Stimulated activated CD8-positive, alpha-beta memory T cell treated with anti-CD3 and anti-CD28 coated beads, Interleukin-12 subunit alpha, Interleukin-12 subunit beta, amount 100 ng/mL, for 1 hour (primary cell): ENCODE measurements at places on chromosomes 13 and 19.

GRCh38 chr19:4906963-4907362 lies 2.3 kb upstream of the UHRF1 start:
- no peak for DNase-seq

DNA sequence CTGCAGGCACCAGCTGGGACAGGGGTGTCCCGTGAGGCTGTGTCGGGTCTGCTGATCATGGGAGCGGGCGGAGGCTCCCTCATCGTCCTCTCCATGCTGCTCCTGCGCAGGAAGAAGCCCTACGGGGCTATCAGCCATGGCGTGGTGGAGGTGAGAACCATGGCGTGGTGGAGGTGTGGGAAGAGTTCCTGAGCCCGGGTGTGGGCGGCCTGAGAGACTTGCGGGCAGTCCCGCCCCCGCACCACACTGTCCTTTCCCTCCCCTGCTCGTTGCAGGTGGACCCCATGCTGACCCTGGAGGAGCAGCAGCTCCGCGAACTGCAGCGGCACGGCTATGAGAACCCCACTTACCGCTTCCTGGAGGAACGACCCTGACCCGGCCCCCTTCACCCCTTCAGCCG lies 10.7 kb downstream of the APLP1 start:
- no peak for DNase-seq

GRCh38 chr19:18338541-18338940 lies 1.9 kb upstream of the PGPEP1 start:
- no peak for DNase-seq

DNA sequence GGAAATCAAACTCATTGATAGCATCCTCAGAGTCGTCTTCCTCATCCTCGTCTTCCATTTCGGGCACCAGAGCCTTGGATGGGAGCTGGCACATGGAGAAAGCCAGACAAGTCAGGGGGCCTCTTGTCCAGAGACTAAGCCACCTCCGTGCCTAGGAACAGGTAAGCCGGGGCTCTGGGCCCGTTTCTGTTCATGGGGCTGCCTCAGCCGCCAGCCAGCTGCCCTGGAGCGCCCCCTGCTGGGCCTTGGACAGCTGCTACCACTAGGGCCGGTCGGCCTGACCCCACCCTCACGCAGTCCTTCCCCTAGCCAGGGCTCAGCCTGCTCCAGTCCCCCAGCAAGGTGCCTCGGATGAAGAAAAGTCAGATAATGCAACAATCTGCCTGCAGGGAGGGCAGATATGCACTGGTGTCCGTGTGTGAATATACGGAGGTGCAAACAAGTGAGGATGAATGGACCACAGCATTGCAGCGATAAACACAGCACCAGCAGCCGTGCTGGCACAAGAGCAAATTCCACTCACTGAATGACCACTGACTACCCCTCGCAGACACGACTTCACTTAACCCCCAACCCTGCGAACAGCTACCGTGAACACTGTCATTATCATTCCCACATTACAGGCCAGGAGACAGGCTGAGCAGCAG lies 11.9 kb upstream of the PRKD2 start:
- DNase-seq = peak; percentile 69

DNA sequence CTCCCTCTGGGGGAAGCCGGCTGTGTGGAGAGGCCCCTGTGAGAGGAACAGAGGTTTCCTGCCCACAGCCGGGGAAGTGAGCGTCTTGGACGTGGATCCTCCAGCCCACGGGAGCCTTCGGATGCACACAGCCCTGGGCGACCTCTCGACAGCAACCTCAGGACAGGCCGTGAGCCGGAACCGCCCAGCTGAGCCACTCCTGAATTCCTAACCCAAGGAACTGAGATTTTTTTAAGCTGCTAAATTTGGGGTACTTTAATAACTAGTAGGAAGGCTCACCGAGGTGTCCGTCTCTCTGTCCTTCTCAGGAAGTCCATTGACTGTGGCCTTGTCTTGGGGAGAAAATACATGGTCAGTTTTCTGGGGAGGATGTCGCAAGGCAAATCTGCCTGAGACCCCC lies 9.1 kb downstream of the LAIR1 start:
- DNase-seq = no peak

- no peak for DNase-seq
These were observed 81.6 kb upstream of the CSNK1A1L start for GRCh38 chr13:37187105-37187504.

DNA sequence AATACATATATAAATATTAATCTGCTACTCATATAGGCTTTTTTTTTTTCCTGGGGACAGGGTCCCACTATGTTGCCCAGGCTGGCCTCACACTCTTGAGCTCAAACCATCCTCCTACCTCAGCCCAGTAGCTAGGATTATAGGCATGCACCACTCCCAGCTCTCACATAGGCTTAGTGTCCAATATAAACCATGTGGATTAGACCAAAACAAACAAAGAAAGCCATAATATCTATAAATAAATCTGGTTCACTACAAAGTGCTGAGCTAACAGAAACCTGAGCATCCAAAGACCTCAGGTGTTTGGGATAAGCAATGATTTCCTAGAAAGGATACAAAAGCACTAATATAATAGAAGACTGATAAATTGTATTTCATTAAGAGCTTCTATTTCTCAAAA lies 26.0 kb downstream of the TBC1D4 start:
- no peak for DNase-seq

- no peak for DNase-seq
These were observed 16.6 kb downstream of the ACTN4 start for GRCh38 chr19:38663957-38664502.

DNA sequence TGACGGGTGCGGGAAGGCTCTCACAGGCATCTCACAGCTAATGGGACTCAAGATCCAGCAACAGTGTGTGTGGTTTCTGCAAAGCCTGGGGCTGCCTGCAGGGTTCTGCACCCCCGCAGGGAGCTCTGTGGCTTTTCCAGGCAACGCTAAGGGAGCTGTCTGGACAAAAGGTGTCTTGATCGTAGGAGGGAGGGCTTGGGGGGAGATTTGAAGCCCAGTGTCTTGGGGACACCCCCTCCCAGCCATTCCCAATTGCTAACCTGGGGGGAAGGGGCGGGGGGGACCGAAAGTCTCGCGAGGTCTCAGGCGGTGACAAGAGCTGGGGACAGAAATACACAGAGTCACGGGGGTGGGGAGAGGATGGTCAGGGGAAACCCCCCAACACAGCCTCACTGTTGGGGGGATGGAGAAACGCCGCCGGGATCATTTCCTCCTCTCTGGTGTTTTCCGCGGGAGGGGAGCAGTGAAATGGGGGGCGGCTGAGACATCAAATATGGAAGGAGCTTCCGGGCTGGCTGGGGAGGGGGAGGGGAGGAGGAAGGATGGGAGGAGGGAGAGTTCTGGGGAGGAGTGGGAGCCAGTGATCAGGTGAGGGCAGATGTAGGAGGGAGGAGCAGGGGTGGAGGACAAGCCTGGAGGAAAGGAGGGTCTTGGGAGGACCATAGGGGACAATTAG lies 13.3 kb downstream of the KCNC3 start:
- DNase-seq = no peak

- no peak for DNase-seq
These were observed 3.4 kb downstream of the ITGBL1 start for GRCh38 chr13:101455863-101456262.

DNA sequence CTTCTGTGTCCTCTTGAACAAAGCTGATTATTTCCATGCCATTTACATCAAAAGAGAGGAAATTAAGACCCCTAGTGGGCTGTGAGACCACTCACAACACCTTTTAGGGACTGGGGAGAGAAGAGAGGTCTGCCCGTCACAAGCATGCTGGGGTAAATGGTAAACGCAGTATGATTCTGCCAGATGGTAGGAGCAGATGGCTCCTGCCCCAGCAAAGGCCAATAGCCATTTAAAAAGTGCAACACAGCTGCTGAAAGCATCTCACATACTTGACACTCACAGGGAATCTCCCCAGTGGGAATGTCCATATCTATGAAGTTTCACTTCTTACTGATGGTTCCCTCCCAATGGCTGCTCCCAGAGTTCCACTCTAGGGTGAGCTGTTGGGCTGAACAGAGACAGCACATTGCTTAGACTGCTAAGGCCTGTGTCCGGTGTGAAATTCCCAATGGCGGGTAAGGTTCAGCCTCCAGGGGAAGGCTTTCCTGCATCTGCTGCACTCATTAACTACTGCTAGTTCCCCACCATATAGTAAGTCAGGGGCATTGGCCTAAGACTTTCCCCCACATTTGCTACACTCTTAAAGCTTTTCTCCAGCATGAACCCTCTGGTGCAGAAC lies 7.4 kb downstream of the ZNF671 start:
- DNase-seq = no peak

DNA sequence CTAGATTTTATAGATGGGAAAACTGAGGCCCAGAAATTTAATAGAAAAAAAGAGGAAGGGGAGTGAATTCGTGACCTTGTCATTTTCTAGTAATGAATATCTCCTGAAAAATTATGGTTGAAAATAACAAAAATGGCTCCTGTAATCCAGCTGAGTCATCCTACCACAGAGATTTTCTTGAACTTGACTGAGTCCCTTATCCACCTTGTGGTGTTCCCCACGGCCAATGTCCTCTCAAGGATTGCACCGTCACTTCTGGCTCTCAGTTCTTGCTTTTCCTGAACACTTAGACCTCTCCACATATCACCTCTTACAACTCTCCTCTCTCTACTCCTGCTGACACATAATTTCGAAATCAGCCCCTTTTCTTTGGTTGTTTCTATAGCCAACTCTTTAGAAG lies 1.2 kb upstream of the KATNAL1 start:
- DNase-seq = no peak

GRCh38 chr19:52665027-52665426 lies 26.9 kb upstream of the ZNF83 start:
- no peak for DNase-seq

- DNase-seq = no peak
These were observed 6.4 kb downstream of the KLF16 start for GRCh38 chr19:1856698-1857603.

- no peak for DNase-seq
These were observed 80.3 kb downstream of the SERP2 start for GRCh38 chr13:44453881-44454280.

DNA sequence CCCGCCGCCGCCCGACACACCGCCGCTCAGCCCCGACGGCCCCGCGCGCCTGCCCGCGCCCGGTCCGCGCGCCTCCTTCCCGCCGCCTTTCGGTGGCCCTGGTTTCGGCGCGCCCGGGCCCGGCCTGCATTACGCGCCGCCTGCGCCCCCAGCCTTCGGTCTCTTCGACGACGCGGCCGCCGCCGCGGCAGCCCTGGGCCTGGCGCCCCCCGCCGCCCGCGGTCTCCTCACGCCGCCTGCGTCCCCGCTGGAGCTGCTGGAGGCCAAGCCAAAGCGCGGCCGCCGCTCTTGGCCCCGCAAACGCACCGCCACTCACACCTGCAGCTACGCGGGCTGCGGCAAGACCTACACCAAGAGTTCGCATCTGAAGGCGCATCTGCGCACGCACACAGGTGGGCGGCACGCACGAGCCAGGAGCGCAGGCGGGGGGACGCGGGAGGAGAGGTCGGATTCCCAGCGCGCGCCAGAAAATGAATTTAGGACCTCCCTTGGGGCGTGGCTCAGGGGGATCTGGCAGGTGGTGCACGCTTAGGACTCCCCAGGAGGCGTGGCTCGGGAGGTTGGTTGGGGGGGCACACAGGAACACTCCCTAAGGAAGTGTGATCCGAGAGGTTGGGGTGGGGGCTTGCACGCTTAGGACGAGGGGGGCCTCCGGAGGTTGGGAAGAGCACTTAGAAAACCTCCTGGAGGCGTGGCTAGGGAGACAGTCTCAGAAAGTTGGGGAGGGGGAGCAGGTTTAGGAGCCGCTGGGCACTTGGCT lies 1.2 kb downstream of the KLF2 start:
- DNase-seq = no peak

DNA sequence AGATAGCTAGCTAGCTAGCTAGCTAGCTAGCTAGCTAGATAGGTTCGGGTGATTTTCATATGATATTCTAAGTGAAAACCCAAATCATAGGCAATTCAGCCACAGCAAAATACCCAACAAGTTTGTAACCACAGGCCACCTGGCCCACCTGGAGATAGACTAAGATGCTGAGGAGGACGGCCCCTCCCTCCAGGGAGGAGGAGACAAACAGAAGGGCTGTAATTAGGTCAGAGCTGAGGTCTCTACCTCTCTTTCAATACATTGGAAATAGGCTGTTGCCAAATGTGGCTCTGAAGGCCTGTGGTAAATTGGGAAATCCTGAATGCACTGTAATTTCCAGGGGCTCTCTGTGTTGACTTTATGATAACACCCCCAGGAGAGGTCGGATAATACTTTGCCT lies 382.2 kb downstream of the FGF9 start:
- no peak for DNase-seq

GRCh38 chr19:1312767-1313694 lies 27.4 kb downstream of the EFNA2 start:
- no peak for DNase-seq

DNA sequence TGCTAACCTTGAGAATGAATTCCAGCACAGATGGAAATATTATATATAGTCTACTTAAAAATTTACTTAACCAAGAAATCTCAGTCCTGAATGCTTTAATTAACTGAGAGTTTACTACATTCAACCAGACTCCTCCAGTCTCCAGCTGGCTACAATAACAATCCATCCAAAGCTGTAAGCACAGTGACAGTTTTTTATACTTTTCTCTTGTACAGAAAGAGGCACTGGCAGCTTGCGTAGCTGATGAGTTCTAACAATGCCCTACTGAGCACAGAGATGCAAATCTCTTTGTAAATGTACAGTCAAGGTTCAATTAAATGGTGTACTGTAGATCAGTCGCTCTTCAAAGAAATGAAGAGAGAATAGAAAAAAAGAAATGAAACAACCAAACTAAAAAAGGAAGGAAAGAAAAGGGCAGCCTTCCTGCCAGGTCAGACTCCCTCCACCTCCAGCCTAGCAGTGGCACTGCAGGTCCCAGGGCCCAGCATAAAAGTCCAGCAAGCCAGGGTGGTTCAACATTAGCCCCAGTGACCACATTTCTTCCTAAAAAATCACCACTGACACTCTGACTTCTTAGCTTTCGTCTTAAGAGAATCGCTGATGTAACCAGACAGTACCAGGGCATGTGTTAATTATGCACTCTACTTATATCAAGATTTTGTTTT lies 88.4 kb downstream of the SACS start:
- no peak for DNase-seq

GRCh38 chr13:98173431-98174152 lies 3.5 kb downstream of the RNF113B start:
- DNase-seq = no peak

DNA sequence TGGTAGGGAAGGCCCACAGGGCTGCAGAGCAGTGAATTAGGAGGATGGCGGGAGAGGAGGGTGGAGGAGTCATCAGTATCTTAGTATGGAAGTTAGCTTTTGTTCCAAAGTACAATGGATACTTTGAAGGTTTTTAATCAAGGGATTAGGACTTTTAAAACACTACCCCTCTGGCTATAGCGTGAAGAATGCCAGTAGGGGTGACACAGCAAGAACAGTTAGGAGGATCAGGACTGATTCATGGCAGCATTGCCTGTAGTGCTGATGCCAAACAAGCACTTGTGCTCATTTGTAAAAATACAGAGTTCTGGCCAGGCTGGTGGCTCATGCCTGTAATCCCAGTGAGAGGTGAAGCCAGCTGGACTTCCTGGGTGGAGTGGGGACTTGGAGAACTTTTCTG lies 46.2 kb downstream of the SKA3 start:
- DNase-seq = no peak

GRCh38 chr13:96109125-96109524 lies 19.2 kb downstream of the HS6ST3 start:
- no peak for DNase-seq

GRCh38 chr19:12938779-12939601 lies 581 bp downstream of the CALR start:
- no peak for DNase-seq

- no peak for DNase-seq
These were observed 27.7 kb upstream of the POU2F2 start for GRCh38 chr19:42159942-42160341.
